ENCODE measurements at places on chromosomes 1 and 21.

- no peak for DNase-seq
Measured at GRCh38 chr1:24470592-24470991, 32.0 kb upstream of the RCAN3 start.

- no peak for DNase-seq
Measured at GRCh38 chr21:31777857-31778256, 45.9 kb upstream of the SCAF4 start.

DNA sequence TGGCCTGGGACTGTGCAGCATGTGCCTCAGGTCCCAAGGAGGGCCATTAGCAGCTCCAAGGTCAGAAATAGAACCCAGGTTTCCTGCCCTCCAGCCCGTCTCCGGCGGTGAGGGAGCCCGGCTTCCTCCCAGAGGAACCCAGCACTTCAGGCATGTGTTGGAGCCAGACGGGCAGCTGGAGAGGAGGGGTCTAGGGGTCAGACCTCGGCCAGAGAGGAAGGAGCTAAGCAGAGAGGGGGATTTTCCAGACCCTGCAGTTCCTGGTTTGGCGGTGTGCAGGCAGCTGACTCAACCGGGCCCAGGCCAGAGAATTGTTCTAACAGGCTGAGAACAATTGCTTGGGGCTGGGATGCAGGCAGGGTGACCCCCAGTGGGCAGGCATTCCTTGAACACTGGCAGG lies 37.1 kb downstream of the HSPG2 start:
- DNase-seq = no peak

DNA sequence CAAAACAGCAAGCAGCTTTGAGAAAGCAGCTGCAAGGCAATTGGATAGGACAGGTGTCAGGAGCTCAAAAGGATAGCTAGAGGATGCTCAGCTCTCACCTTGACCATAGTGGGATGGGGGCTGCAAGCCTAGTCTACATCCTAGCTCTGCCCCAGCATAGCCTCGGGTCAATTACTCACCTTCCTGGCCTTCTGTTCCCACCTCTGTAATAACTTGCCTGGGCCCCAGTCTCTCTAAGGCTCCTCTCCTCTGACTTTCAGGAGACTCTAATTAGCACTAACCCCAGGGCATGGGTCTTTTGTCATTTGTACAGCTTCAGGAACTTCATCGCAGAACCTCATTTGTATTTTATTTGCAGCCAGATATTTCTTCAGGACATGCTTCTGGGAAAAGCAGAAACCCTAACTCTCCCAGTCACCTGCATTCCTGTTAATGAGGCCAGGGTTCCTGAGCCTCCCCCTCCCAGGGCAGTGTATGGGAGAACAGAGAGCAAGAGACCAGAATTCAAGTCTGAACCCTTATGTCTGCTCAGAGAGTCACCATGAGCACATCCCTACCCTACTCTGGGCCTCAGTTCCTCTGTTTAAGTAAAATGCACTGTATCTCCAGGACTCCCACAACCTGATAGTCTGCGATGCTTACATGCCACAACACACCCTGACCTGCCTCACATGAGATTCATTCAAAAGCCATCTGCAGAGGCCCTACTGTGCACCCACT lies 108.1 kb downstream of the MATN1 start:
- no peak for DNase-seq

GRCh38 chr1:228287541-228288425 lies 79.9 kb downstream of the OBSCN start:
- no peak for DNase-seq

- no peak for DNase-seq
Measured at GRCh38 chr1:151993734-151994496, at the start of gene S100A10. Gene S100A10 (minus strand): TSS chr1:151993859. CDS start chr1:151986230, 7,629 bp downstream.

- no peak for DNase-seq
Measured at GRCh38 chr1:64608005-64608650, 136.7 kb upstream of the RAVER2 start.

DNA sequence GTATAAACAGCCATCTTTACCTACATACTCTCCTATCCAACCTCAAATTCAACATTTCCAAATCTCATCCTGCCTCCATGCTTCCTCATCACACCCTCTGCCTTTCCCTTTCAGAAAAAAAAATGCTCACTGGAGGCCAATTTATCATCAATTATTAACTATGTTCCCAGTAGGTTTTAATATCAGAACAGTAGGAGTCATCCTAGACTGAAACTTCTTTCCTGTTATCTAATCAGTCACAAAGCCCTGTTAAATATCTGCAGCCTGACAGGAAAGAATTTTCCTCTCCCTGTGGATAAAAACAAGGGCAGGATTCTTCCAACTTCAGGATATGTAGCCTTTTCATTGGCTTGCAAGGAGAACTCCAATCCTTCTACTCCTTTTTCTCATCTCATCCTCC lies 28.4 kb downstream of the EGLN1 start:
- no peak for DNase-seq

GRCh38 chr1:243270097-243270864 lies 14.4 kb downstream of the SDCCAG8 start:
- peak; percentile 26 for DNase-seq

- no peak for DNase-seq
Measured at GRCh38 chr1:183776731-183777130, 28.2 kb upstream of the RGL1 start.

DNA sequence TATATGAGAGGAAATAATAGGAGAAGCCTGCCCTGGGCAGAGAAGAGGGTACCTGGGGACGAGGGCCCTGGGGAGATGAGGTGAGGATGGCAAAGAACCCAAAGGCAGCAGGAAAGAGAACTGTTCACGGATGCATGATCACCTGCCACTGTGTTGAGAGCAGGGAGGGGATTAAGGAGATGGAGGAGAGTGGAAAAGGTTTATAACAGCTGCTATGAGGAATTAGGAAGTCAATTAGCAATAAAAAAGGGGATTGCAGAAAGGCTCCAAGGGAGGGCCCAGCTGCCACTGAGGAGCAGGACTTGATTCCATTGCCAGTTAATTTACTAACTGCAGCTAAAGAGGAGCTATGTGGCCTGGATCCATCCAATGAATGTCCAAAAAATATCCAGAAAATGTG lies 61.1 kb downstream of the GFI1 start:
- DNase-seq = no peak

DNA sequence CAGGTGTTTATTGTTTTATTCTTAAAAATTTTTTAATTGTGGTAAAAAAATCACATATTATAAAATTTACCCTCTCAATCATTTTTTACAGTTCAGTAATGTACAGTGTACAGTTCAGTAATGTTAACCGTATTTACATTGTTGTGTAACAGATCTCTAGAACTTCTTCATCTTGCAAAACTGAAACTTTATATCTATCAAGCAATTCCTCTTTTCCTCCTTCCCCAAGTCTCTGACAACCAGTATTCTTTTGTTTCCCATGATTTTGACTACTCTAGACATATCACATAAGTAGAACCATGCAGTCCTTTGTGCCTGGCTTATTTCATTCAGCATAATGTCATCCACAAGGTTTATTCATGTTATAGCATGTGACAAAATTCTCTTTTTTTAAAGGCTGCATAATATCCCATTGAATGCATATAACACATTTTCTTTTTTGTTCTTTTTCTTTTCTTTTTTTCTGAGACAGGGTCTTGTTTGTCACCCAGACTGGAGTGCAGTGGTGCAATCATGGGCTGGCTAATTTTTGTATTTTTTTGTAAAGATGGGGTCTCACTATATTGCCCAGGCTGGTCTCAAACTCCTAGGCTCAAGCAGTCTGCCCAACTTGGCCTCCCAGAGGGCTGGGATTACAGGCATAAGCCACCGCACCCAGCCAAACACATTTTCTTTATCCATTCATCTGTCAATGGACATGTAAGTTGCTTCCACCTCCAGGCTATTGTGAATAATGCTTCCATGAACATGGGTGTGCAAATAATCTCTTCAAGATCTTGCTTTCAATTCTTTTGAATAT lies 17.2 kb upstream of the RCSD1 start:
- DNase-seq = no peak

DNA sequence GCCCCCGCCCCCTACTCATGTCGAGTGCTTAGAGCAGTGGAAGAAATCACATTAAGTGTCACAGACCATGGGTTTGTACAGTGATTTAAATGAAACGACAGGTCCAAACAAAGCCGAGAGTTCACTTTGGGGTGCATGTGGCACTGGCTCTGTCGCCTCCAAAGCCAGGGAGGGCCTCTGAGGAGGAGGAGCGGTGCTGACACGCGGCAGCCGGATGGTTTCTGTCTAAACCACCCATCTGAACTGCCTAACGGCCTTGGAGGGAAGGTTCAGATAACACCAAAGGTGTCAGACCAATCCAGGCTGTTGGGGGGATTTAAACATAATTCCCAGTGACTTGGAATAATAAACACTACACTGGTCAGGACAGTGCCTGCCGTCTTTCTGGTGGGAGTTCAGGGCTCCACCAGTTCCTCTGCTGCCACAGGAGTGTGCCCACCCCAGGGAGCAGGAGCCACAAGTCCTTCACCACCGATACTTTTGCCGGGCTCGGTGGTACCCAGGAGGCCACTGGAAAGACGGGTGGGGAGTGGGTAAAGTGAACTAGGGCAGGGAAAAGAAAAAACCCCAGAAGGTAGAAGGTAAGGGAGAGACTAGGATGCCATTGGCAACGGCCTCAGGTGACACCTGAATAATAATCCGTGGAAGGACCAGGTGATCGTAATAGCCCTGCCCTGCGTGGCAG lies 78.2 kb downstream of the SLC66A1 start:
- DNase-seq = no peak

- DNase-seq = no peak
Measured at GRCh38 chr1:203425663-203425975, 50.0 kb upstream of the PRELP start.

DNA sequence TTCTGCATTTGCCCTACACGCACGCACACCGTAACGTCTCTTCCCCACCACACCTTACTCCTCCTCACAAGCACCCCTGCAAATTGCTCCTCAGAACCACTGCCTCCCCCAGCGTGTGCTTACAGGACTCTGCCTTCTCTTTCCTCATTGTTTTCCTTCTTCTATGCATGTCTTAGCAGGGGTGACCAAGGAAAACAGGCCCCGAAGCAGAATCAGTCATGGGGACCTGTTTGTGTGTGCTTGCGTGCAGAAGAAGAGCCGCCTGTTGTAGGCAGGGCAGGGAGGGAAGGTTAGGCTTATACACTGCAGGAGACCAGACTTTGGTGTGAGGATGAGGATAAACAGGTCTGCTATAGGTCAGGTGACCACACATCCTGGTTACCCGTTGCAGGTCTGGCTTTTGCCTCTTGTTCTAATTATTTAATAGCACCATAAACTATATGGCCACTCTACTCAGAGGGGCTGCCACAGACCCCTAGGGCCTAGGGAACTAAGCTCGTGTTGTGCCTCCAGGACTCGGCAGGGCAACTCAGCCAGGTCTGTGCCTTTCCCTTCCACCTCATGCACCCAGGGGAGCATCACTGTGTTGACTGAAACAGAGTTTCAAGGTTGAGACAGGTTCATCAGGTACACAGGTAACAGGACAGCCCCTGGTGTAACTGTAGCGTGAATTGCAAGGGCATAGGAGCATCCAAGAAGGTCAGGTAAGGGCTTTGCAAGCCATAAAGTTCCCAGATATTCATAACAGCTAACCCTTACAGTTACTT lies 60.8 kb upstream of the EPS8L3 start:
- no peak for DNase-seq

- no peak for DNase-seq
Measured at GRCh38 chr1:206809504-206810084, 37.3 kb upstream of the IL10 start.

DNA sequence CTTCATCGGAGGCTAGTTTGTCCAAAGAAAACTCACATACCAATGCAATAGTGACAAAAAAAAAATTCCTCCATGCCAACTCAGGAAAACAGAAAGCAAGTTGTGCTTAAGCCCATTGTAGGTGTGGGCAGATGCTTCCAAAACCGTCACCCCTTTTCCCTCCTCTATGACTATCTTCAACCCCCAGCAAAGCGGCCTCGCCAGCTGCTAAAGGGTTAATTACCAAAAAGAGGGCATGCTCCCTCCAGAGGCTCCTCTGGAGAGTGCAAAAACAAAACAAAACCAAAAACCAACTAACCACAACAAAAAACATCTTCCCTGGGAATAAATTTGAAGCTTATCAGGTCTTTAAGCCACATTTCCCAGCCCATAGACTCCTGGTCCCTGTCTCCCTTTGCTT lies 1.2 kb downstream of the LMOD1 start:
- DNase-seq = no peak

DNA sequence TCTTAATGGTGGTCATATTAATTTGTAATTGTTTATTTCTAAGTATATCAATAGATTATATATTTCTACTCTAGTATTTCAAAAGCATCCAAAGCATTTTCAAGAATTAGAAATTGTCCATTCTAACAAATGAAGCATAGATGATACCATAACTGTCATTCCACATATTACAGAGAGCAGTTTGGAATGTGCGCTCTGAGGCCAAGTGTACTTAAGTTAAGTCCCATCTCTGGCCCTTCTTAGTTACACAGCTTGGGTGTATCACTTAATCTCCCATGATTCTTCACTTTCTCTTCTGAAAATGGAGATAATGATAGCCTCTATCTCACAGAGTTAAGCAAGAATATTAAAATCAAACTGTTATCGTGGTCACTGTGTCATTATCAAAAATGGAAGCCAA lies 281.1 kb downstream of the MRPL39 start:
- DNase-seq = no peak

DNA sequence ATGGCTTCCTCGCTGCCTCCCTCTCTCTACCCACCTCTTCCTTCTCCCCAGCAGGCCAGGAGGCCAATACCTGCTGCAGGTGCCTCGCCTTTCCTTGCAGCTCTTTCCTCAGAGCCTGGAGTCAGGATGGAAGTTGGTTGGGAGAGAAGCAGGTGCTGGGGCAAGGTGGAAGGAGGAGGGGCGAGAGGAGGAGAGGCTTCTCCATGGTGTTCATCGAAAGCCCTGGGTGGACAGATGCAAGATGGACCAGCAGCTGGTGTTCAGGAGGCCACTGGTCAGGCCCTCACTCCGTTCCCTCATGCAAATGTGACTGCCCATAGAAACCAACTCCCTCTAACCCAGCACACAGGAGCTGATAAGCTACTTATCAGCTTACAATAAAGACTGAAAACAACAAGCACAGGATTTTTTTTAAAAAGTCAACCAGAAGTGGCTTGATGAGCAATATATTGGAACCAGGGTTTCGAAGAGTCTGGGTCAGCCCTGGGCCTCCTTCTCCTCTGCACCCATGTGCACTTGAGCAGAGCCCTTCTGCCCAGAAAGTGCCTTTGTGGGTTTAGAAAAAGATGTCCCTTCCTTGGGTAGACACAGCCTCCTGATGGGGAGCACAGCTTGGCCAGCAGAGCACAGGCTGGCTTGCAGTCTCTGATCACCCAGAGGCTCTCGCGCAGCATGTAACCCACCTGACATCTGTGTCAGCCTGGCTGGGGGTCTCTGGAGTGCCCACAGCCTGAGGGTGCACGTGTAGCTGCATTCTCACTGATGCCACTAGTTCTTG lies 16.6 kb upstream of the GSTM4 start:
- no peak for DNase-seq

GRCh38 chr1:185487936-185488335 lies 170.9 kb upstream of the IVNS1ABP start:
- DNase-seq = no peak

GRCh38 chr1:17011092-17011438 lies 663 bp downstream of the ATP13A2 start:
- no peak for DNase-seq
